ENCODE measurements at places on chromosomes 2 and 18.

DNA sequence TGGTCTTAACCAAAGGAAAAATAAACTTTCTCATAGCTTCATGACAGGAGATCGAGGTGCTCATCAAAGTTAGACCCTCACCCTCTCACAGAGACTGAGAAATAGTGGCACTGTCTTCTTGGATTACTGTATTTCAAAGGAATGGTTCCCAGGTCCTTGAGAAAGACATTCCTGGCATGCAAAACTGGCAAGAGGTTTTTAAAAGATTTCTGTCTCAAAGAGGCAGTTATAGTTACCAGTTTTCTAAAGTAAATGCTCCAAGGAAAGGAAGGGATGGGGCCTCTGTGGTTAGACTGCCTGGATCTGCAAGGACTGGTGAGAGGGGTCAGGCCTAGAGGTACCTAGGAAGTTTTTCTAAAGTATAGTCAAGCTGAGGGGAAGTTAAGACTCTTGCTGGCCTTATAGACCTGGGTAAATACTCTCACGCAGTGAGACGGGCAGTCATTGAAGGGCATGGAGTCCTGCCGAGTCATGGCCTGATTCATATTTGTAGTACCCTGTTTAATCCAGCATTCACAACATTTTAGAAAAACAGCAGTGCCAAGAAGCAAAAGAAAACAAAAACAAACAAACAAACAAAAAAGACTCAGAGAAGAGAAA, 226.1 kb downstream of the DOK6 start:
- H3K27me3 ChIP-seq = peaks cover 5% of the 10 kb centered on the region
- H3K27ac ChIP-seq = no peak overlapping the region
- H3K4me3 ChIP-seq = no peak overlapping the region

- no peak overlapping the region for H3K4me3 ChIP-seq
- H3K4me1 ChIP-seq = peaks cover 1% of the 10 kb centered on the region
- no peaks in the 10 kb centered on the region for H3K27me3 ChIP-seq
- H3K27ac ChIP-seq = peak overlapping the region; percentile 39
Observed at GRCh38 chr2:71150082-71150816, 19.8 kb downstream of the MPHOSPH10 start.

DNA sequence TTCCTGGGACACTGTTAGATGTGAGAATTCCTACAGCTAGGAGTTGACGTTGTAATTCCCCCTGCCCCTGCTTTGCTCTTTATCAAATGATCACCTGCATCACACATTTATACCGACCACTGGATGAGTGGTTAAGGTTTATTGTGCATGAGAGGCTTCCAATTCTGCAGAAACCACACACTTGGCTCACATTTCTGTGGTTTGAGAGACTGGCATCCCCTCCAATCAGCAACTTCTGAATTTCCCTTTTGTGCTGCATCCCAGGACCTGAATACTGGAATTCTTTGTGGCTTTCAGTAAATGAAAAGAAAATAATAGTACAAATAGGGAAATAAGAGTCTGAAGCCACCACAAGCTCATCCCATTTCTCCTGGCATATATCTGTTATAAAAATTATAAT, 628.7 kb upstream of the PIK3C3 start:
- no peaks in the 10 kb centered on the region for H3K4me1 ChIP-seq

- peaks cover 11% of the 10 kb centered on the region for H3K4me1 ChIP-seq
- no peak overlapping the region for H3K27ac ChIP-seq
- H3K27me3 ChIP-seq = peaks cover 6% of the 10 kb centered on the region
- no peaks in the 10 kb centered on the region for H3K36me3 ChIP-seq
Observed at GRCh38 chr2:164972216-164972615, 16.9 kb upstream of the SLC38A11 start.

DNA sequence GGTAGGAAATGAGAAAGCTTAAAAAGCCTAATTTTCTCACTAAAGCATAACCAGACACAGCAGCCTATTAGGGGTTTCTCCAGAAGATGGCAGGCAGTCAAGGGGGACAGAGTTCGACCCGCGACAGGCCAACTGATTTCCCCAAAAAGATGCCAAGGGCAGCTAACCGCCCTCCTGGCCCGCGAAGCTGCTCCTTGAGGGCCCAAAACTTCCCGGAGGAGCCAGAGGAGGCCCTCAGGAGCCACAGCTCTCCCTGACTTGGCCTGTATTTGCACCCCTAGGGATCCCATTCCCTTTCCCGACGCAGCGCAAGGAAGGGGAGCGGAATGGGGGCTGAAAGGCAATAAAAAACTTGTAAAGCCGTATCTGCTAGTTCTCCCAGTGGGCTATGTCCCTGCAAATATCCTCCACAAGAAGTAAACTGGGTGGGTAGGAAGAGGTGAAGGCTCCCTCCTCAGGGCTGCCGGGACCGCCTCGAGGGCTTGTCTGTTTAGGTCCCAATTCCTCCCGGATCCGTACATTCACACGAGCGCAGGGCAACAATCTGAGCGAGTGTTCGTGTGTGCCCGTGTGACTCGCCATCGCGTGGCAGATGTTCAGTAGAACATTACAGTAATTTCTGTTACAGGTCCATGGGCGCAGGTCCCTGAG, 756 bp upstream of the NAGK start:
- H3K4me1 ChIP-seq = peaks cover 58% of the 10 kb centered on the region
- H3K36me3 ChIP-seq = no peaks in the 10 kb centered on the region
- H3K27me3 ChIP-seq = peaks cover 9% of the 10 kb centered on the region
- DNase-seq = no peak
- peak overlapping the region; percentile 100 for H3K27ac ChIP-seq

DNA sequence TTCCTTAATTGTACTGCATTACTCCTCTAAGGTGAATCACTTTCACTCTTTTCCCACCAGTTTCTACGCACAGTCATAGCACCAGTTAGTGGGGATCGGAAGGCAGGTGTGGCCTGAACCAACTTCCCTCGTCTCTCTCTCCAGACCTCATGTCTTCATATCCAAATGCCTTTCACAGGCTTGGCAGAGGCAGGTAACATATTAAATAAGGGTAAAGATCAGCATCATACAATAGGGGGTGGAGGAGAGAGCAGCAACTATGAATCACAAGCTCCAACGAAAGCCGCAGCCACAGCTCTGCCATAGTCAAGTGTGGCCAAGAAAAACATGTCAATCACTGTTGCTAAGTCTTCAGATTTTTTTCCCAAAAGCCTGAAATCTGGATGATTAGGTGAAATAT, 40.3 kb downstream of the AP1S3 start:
- peaks cover 3% of the 10 kb centered on the region for H3K4me1 ChIP-seq
- no peak overlapping the region for H3K27ac ChIP-seq
- H3K27me3 ChIP-seq = no peaks in the 10 kb centered on the region
- DNase-seq = no peak
- no peaks in the 10 kb centered on the region for H3K36me3 ChIP-seq

- no peak overlapping the region for H3K4me3 ChIP-seq
- H3K4me1 ChIP-seq = no peaks in the 10 kb centered on the region
- no peak overlapping the region for H3K27ac ChIP-seq
- H3K36me3 ChIP-seq = no peaks in the 10 kb centered on the region
- no peak for DNase-seq
Observed at GRCh38 chr2:237533668-237534161, 32.7 kb upstream of the PRLH start.

DNA sequence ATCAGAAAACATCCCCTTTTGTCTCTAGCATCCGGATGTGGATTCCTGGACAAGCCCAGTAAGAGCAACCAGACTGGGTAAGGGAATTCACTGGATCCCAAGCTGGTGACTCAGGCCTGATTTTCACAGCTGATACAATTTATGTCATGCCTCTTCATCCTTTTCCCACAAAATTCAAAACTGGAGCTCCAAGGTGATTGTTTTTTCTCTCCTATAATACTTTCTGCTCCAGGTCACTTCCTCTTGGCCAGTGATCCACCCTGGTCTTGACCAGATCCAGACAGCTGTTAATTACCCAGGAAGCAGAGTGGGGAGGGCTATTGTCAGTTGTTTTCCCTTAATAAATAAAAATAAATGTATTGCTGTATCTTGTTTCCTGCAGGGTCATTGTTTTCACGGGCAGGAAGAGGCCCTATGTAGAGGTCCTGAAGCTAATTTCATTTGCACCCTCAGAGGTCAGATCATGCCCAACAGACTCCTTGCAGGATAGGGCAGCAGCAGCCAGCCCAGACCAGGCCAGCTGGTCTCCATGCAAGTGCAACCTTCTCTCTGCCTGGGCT, 57.6 kb downstream of the EVA1A start:
- DNase-seq = no peak
- no peaks in the 10 kb centered on the region for H3K36me3 ChIP-seq
- no peaks in the 10 kb centered on the region for H3K4me1 ChIP-seq
- no peaks in the 10 kb centered on the region for H3K27me3 ChIP-seq

- H3K27me3 ChIP-seq = peaks cover 42% of the 10 kb centered on the region
- H3K36me3 ChIP-seq = no peaks in the 10 kb centered on the region
- H3K4me3 ChIP-seq = peak overlapping the region; percentile 93
- H3K4me1 ChIP-seq = peaks cover 45% of the 10 kb centered on the region
Observed at GRCh38 chr2:19362094-19362754, 3.8 kb upstream of the OSR1 start.

- no peaks in the 10 kb centered on the region for H3K36me3 ChIP-seq
- H3K27ac ChIP-seq = no peak overlapping the region
- DNase-seq = no peak
- no peak overlapping the region for H3K4me3 ChIP-seq
- peaks cover 6% of the 10 kb centered on the region for H3K27me3 ChIP-seq
- no peaks in the 10 kb centered on the region for H3K4me1 ChIP-seq
Observed at GRCh38 chr2:172931256-172931894, 144.3 kb upstream of the MAP3K20 start.

DNA sequence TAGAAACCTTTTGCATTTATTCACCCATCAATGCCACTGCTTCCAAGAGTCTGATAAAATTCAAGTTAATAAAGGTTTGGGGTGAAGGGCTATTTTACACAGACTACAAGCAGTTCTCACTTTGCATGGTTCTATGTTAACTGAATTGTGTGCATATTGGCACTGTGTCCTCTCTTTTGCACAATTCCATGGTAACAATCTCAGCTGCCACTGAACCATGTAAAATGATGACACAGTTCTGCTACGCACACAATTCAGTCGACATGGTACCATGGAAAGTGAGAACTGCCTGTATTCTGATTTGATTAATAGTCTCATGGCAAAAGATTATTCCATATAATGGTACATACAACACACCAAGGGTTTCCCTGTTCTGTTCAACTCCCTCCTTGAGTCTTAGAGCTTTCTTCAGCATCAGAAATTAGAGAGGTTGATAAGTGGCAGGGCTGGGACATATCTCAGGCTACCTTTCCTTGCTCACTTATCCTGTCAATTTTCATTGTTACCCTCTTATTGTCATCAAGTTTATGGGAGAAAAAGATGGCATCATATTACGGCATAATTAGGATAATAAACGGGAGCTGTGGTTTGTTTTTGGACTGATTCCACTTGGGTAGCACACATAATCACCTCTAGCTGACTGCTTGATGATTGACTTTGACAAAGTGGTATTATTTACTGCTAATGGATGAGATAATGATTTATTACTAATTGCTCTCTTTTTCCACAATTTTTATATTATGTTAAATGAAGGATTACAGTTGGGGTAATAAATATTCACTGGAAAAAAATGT, 139.3 kb upstream of the CREB1 start:
- H3K4me1 ChIP-seq = no peaks in the 10 kb centered on the region
- H3K36me3 ChIP-seq = peaks cover 3% of the 10 kb centered on the region

DNA sequence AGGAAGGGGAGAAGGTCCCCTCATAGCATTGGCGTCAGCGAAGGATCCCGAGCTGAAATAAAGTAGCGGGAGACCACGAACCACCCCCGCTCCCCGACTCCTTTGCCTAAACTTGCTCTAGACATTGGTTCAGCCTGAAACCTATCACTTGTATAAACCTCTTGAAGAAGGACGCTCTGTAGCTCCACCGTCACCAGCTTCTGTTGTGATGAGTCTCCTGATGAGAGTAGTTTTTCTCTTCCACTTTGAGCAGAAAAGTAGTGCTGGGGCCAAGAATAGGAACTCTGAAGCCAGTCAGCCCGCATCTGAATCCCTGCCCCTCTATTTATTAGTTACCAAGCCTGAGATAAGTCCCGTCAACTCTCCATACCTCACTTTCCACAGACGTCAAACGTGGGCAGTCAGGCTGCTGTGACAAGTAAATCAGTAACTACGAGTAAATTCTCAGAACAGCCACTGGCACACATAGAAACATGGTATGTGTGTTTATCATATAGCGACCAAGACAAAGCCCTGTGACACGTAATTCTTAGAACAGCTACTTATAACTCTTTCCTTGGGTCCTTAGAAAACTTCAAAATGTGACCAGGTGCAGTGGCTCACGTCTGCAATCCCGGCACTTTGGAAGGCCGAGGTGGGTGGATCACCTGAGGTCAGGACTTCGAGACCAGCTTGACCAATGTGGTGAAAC, 61.7 kb downstream of the CD226 start:
- H3K4me1 ChIP-seq = peaks cover 97% of the 10 kb centered on the region
- H3K27ac ChIP-seq = peak overlapping the region; percentile 50
- peaks cover 9% of the 10 kb centered on the region for H3K36me3 ChIP-seq
- peak overlapping the region; percentile 3 for H3K4me3 ChIP-seq
- peaks cover 4% of the 10 kb centered on the region for H3K27me3 ChIP-seq
- no peak for DNase-seq

- H3K4me1 ChIP-seq = peaks cover 3% of the 10 kb centered on the region
- peaks cover 17% of the 10 kb centered on the region for H3K36me3 ChIP-seq
- no peak overlapping the region for H3K27ac ChIP-seq
Observed at GRCh38 chr2:190684931-190685330, 36.0 kb downstream of the NAB1 start.

GRCh38 chr2:219969508-219969907, 342.1 kb downstream of the SLC4A3 start:
- H3K4me3 ChIP-seq = no peak overlapping the region
- no peaks in the 10 kb centered on the region for H3K36me3 ChIP-seq
- no peak overlapping the region for H3K27ac ChIP-seq
- no peak for DNase-seq
- peaks cover 4% of the 10 kb centered on the region for H3K27me3 ChIP-seq

DNA sequence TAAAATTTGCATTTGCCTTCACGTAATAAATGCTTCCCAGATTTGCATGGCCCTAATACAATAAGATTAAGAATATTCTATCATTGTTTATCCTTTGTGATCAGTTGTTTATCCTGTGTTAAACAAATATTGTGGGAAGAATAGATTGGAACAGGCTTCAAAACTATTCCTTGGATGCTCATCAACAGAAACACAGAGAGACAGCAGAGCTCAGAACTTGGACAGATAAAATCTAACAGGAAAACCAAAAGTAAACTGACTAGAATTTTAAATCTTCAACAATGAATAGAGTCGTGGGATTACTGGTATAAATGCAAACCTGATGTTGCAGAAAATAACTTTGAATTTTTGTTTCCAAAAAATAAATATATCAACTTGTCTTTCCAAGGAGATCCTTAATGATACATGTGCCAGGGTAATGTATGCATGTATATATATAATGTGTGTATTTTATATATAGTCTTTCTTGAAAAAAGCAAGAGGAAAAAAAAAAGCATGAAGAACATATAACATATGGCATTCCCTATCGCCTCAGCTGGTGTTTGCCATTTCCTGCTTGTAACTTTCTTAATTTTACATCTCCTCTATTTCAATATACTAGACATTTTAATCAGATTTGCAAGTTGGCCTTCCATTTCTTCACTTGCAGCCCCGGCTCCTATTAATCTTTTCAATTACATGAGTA, 59.9 kb upstream of the TANK start:
- H3K4me1 ChIP-seq = no peaks in the 10 kb centered on the region
- no peak overlapping the region for H3K4me3 ChIP-seq
- no peaks in the 10 kb centered on the region for H3K36me3 ChIP-seq
- peaks cover 3% of the 10 kb centered on the region for H3K27me3 ChIP-seq
- no peak for DNase-seq
- no peak overlapping the region for H3K27ac ChIP-seq

- no peak for DNase-seq
- H3K4me3 ChIP-seq = no peak overlapping the region
- H3K36me3 ChIP-seq = no peaks in the 10 kb centered on the region
- peaks cover 11% of the 10 kb centered on the region for H3K4me1 ChIP-seq
Observed at GRCh38 chr2:120348134-120348736, 2.3 kb downstream of the INHBB start.

All from immature natural killer cell (primary cell).